Effector memory CD4-positive, alpha-beta T cell (primary cell): ENCODE measurements at places on chromosomes 2 and 18.

DNA sequence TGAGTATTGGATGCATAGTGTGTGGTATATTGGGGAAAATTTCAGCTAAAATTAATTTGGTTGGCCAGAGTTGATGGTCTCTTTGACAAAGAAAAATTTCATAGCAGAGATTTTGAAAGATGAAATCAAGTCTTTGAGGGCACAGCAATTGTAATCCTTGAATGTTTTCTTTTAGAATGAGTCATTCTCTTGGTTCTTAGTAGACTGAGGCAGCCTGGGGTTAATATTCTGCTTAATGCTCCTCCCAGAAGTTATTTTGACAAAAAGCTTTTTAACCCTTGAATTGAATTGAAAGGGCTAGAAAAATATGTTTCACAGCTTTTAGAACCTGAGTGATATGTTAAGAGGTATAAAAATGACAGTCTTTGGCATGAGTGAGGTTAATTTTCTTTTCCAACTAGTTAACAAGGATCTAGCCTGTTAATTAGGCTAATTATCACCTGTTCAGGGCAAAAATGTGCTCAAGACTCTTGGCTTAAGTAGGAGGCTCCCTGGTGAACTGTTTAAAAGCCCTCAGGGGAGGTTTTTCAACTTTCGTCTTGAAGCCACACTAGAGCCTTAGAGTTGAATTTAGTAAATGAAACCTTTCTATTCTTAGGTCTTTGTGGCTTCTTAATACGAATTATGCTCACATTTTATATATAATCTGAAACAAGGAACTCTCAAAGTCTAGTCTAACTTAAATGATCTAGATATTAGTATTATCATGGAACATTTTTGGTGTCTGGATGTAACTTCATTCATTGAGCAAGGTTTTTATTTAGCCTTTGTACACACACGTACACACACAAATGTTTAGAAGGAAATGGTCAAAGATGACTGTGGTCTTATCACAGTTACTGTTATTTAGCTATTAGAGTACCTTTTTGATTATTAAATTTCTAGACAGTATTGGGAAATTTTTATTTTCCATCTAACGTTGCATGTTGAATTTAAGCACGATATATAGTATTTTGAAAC lies 272.5 kb downstream of the ZNF407 start:
- no peaks in the 10 kb centered on the region for H3K27me3 ChIP-seq
- no peak overlapping the region for H3K27ac ChIP-seq
- no peak overlapping the region for H3K4me3 ChIP-seq
- no peaks in the 10 kb centered on the region for H3K36me3 ChIP-seq

DNA sequence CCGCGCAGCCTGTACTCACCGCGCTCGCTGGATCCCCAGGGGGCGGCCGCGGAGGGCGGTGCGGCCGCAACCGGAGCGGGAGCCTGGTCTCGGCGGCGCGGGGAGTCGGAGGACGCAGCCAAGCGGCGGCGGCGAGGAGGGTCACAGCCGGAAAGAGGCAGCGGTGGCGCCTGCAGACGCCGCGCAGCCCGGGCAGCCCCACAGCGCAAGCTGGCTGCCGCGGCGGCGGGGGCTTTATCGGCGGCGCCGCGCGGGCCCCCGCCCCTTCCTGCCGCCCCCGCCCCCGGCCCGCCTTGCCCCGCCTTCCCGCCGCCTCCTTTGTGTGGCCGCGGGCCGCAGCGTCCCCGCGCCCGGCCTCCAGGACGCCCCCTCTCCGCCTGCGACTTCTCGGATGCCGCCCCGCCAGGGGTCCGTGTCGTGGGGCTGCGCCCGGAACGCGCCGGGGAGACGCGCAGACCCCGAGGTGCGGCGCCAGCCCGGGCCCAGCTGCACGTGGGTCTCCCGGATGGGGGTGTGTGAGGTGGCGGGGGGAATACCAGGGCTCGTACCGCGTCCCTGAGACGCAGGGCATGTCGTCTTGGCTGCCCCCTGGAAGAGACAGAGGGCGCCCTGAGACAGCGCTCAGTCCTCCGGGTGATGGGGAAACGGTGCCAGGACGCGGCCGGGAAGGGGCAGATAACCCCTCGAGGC lies at the start of gene SERPINE2:
TSS of gene SERPINE2 (minus strand) at position 207 of the 690 bp plus-strand sequence. CDS start 37,386 bp downstream, outside the sequence.
- DNase-seq: no peak
- peak within 1 kb of the TSS; percentile 50 for H3K4me3 ChIP-seq
- H3K4me1 ChIP-seq: peaks cover 3% of the 10 kb centered on the region
- H3K36me3 ChIP-seq: no peaks in the 10 kb centered on the region

GRCh38 chr2:134232868-134233727 lies 20.8 kb upstream of the MGAT5 start:
- H3K36me3 ChIP-seq: no peaks in the 10 kb centered on the region
- H3K4me1 ChIP-seq: peaks cover 44% of the 10 kb centered on the region
- H3K27ac ChIP-seq: peak overlapping the region; percentile 59
- H3K4me3 ChIP-seq: peak overlapping the region; percentile 10
- H3K27me3 ChIP-seq: no peaks in the 10 kb centered on the region
- no peak for DNase-seq

- no peak within 1 kb of the TSS for H3K27ac ChIP-seq
- peak; percentile 39 for DNase-seq
- H3K36me3 ChIP-seq: no peaks in the 10 kb centered on the region
- H3K27me3 ChIP-seq: no peaks in the 10 kb centered on the region
- H3K4me3 ChIP-seq: peak within 1 kb of the TSS; percentile 72
- H3K4me1 ChIP-seq: peaks cover 6% of the 10 kb centered on the region
Measured at GRCh38 chr2:105398336-105399206, at the start of gene FHL2. Gene FHL2, minus strand, starts transcription at chr2:105399051. Its CDS starts 12,535 bp downstream, at chr2:105386516.

GRCh38 chr18:7740821-7741220 lies 173.7 kb downstream of the PTPRM start:
- H3K4me1 ChIP-seq: no peaks in the 10 kb centered on the region
- H3K27me3 ChIP-seq: no peaks in the 10 kb centered on the region
- H3K36me3 ChIP-seq: no peaks in the 10 kb centered on the region
- no peak for DNase-seq

DNA sequence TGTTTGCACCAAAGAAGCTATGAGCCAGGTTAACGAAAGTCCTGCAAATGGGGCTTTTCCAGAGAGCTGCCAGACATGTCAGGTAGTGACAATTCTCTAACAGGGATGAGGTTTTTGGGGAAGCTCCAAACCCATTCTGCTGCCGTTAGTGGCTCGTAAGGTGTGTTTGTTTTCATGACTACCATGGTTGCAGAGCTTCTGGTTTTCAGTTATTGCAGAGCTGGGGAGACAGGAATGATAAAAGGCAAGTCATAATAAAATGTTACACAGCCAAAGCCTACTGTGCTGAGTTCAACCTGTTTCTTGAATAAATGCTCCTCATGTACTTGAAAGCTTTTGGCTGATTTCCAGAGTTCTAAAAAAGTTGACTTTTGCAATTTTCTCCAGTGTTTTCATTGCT lies 209.2 kb upstream of the STK17B start:
- DNase-seq: no peak
- no peaks in the 10 kb centered on the region for H3K4me1 ChIP-seq
- no peaks in the 10 kb centered on the region for H3K36me3 ChIP-seq
- H3K27me3 ChIP-seq: no peaks in the 10 kb centered on the region
- H3K27ac ChIP-seq: no peak overlapping the region
- H3K4me3 ChIP-seq: no peak overlapping the region

DNA sequence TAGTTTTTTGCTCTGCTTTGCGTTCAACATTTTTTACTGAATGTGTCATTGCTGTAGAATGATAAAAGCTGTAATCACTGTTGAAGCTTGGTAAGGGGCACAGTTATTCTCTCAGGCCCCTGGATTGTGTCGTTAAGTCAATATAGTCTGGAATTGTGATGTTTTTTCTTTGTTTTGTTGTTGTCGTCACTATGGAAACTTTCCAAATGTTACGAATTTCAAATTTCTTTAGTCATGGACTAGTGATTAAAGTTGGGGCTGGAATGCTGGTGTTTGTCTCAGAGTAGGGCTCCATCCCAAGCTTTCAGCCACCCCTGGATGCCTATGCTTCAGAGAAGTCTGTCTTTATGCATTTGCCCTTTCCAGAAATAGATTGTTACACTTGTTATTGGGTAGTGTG lies 287.2 kb downstream of the CDH19 start:
- no peaks in the 10 kb centered on the region for H3K27me3 ChIP-seq
- no peak overlapping the region for H3K27ac ChIP-seq
- H3K4me3 ChIP-seq: no peak overlapping the region
- no peaks in the 10 kb centered on the region for H3K36me3 ChIP-seq
- DNase-seq: no peak
